ENCODE measurements at places on chromosomes 1 and 21.

DNA sequence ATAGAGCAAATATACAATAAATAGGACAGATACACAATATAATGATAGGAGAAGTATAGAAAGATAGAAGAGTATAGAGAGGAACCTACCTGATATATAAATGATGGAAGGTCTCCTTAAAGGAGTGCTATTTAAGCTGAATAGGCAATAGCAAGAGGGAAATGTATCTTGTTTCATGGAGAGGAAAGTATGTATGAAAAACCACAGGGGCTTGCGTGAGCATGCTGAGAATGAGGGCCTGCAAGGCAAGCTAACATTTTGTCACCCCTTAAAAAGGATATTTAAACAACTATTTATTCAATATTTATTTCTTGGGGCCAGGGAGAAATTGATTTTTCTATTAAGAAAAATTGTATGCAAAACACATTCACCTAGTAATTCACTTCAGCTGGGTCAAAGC is 150.9 kb upstream of the ZRANB2 start:
- DNase-seq, result no peak

DNA sequence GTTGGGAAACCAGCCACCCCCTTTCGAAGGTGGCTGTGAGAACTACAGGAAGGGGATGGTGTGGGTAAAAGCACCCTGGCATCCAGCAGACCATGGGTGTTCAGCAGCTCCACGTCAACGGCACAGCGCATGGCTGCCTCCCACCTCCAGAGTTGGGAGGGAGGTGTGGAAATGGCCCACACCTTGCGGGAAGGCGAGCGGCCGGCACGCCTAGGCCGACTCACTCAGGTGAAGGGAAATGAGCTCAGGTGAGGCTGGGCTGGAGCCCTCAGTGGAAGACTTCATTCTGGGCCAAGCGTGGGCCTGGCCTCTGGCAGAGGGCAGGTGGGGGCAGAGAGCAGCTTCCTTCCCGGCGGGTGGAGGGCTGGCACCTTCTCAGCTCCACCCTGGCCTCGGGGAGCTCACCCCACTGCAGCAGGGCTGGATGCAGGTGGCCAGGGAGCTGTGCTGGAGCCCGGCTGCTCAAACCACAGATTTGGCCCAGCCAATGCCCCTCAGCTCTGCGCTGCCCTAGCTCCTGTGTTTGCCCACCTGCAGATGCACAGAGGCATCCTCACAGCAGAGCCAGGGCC is 24.8 kb upstream of the ALDH4A1 start:
- no peak for DNase-seq

GRCh38 chr1:201539561-201540431 is 869 bp downstream of the NAV1 start:
- DNase-seq, result peak; percentile 67

DNA sequence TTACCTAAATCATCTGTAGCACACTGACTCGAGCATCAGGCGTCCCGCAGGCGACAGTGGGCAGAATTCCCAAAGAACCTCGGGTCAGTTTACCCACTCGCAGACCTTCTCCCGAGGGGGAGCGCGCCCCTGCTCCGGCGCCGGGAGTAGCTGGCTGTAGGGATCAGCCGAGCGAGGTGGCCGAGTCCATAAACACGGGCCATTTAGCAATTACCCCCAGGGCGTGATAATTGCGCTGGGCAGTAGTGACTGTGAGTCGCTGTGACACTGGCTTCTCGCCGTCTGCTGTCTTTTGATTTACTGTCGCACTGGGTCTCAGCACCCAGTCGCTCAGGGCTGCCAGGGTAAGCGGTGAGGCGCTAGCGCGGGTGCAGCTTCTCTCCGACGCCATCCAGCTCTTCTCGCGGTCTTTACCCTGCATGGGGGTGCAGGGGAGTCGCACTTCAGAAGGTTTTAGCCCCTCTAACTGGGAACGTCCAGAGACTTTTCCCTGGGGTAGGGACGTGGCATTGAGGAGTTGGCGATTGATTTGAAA is 16.2 kb downstream of the HLX start:
- peak; percentile 59 for DNase-seq

Data from kidney (tissue), 22 donors.